ENCODE measurements at places on chromosomes 12 and 14. TPM values are rescaled to one million over a fixed set of nuclear protein-coding genes. Genes with fewer than 3 reads are reported as not detected.
A peak's percentile ranks its signal among the peaks of the same experiment; 100 is the strongest.

DNA sequence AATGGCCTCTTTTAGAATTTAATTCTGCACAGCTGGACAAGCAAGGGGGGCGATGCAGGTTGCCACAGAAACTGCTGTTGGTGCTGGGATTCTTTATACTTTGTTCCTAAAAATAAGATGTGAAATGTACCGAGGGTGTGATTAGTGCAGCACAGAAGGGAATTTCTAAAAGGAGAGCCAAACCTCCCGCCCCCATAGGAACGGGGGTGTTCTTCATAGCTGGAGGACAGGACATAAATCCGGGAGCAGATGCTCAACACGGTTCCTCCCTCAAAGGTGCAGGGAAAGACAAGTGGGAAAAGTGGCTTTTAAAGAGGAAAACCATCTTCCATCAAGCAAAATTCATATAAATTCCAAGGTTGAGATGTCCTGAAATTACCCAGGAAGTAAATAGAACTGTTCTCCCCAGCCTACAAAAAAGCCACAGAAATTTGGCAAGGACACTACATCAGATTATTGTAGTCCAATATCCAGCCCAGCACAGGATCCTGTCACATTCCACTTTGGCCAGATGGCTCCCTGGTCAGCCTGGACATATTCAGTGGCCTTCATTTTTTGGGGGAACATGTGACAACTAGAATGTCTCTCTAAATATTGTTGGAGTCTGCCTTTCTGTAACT is 51.4 kb upstream of the TMX1 start:
- DNase-seq, result no peak

DNA sequence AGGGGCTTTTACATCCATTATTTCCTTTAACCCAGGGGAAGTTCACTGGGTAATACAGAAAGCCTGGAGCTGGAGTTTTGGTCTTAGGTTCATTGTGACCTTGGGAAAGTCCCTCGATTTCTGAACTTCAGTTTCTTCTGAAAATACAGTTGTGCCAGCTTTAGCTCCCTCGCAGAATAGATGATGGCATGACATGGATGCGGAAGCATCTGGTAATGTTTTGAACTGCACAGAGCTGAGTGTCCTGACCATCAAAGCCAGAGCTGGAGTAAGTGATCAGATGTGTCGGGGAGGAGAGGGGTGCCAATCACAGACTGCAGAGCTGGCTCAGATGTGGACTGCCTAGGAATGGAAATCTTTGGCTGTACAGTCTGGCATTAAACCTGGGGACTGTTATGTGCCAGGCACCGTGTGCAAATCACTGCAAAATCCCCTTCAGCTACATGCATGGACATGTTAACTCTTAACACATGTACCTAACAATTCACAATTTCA is 180.9 kb downstream of the ETV6 start:
- DNase-seq, result peak; percentile 15

- no peak for DNase-seq
Observed at GRCh38 chr14:81382517-81383225, 17.5 kb downstream of the STON2 start.

GRCh38 chr14:89466484-89466883 is 49.5 kb upstream of the FOXN3 start:
- DNase-seq, result no peak

GRCh38 chr14:75279763-75280290 is 1.2 kb downstream of the FOS start:
- DNase-seq, result no peak

DNA sequence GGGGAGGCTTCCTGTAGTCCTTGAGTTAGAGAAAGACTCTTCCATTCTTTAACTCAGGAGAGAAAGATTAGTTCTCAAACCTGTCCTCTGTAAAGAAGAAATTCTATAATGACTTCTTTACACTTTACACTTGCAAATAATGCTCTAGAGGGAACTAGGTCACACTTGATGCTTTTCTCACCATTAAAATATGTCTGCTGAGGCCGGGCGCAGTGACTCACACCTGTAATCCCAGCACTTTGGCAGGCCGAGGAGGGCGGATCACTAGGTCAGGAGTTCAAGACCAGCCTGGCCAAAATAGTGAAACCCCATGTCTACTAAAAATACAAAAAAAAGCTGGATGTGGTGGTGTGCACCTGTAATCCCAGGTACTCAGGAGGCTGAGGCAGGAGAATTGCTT is 6.3 kb downstream of the NTN4 start:
- DNase-seq, result peak; percentile 47

GRCh38 chr14:75905147-75905904 is 76.5 kb downstream of the TGFB3 start:
- DNase-seq, result peak; percentile 61

GRCh38 chr12:40055228-40055579 is 50.7 kb downstream of the SLC2A13 start:
- DNase-seq, result no peak

DNA sequence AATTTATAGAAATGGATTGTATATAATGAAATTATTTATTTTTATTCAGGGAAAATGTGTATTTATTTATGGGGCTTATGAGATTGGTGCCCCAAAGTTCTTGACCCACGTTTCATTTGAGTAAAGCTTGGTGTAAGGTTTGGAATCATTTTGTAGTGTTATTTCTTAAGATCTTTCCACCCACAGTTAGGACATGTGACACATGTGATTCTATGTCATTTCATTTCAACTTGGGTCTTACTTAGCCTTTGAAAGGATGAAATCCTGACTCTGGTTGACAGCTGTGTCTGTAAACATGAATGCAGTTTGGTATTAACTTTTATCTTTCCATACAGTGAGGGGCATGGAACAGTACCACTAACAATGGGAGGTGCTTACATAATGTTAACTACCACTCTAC is 51.7 kb downstream of the FLRT2 start:
- DNase-seq, result no peak

DNA sequence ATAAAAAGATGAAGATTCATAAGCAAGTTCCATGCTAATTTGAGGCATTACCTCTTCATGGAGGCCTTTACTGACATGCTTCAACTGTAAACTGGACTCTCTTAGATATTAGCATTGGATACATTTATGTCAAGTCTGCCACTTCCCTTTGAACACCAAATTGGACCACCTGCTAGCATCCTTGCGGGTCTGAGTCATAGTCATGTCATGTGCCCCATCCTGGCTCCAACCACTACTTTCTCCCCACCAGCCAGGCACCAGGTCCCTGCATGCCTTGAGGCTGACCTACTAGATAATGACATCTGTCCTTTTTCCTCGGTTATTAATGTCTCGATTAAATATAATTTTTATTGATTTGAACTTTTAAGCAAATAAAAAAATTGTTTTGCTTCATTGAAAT is 32.9 kb upstream of the EEA1 start:
- DNase-seq, result no peak

DNA sequence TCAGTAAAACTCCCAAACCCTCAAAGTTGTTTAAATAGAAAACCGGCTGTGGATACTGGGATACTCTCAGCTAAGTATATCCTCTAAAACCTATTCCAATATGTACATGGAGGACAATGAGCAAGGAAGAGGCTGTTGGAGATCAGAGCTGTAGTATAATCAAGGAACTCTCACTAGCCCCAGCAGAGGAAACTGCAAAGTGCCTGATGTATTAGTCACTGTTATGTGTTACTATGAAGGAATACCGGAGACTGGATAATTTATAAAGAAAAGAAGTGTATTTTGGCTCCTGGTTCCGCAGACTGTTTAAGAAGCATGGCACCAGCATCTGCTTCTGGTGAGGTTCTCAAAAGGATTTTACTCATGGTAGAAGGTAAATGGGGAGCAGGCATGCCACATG is 65.6 kb upstream of the RPL10L start:
- no peak for DNase-seq

- DNase-seq, result no peak
Observed at GRCh38 chr14:99726538-99727095, 42.5 kb downstream of the CYP46A1 start.

DNA sequence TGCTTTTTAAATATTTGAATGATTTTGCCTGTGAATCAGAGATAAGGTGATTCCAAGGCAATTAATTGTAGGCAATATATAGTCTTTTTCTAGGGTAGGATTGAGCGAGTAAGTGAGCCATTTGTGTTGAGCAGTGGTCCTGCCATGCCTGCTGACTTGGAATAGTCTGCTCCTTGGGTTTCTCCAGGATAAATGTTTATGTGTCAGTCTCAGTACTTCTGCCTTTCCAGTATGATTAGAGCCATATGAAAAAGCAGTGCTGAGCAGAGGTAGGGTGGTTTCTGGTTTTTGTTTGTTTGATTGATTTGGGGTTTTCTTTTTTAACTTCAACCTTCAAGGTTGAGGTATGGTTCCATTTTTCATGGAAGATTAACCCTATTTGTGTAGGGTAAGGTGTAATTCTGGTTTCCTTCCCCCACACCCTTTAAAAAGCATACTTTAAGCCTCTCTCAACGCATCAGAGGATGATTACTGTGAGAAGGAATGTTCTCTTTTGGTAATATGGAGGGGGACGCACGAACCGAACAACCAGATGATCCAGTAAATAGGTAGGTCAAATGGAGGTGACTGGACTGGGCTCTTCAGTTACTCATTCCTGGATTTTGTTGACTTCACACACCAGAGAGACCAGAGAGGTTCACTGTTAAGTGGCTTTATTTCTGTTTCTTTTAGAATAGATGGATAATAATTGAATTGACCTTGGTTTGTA is 22.7 kb downstream of the FRMD6 start:
- DNase-seq, result no peak

GRCh38 chr12:28771968-28772367 is 377.1 kb upstream of the FAR2 start:
- no peak for DNase-seq

DNA sequence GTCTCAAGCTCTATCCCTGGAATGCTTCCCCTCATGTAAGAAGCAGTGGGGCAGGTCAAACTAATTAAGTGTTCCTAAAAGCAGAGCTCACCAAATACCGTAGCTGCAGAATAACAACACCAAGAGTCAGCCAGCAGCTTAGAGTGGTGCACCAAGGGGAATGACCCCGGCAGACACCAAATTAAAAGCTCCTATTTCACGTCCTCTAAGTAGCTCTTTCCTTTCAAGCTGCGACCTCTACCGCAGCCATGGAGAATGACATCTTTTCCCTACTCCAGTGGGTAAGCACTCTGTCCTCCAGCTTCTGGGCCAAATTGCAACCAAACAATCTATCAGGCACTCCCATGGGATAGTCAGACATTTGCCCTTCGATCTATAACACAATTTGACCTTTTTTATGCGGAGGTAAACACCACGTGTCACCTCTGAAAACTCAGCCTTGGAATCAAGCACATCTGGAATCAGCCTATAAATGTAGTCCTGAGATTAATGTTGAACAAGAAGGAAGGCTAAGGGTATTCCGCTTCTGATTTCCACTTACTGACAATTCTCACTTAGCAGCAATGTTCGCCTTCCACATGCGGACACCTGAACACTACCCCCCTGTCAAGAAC is 67.6 kb upstream of the CDKN3 start:
- peak; percentile 83 for DNase-seq

GRCh38 chr14:59664741-59665140 is 88.1 kb upstream of the CCDC175 start:
- no peak for DNase-seq

GRCh38 chr12:104747955-104748354 is 210.1 kb downstream of the SLC41A2 start:
- DNase-seq, result no peak

DNA sequence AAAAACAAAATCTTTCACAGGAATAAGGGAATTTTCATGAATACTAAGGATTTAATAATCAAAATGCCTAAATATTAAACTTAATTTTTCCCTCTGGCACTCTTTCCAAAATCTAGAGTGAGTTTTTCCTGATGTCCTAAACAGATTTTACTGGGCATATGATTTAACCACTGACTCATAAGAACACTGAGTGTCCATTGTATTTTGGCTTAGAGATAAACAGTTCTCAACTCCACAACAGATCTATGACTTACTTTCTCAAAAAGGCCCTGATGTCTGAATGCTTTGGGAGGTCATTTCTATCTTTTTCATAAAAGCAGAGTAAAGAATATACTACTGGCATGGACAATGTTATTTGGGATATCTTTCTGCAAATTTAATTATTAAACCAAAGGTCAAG is 15.0 kb downstream of the TMBIM4 start:
- DNase-seq, result peak; percentile 17

DNA sequence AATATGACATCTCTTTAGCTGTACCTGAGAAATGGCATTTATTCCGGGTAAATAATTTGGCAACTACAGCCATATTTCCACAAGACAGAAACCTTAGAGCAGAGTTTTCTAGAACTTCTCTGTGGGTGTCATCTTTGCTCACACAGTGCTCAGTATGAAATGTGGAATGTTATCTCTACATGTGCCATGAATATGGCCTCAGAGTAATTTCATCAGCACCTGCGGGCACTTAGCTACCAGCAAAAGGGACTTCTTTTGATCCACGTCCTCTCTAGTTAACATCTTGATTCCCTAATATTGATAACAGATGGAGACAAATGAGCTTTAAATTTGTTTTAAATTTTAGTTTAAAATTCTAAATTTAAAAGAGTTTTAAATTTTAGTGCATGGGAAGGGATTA is 2.9 kb upstream of the ATG14 start:
- no peak for DNase-seq

DNA sequence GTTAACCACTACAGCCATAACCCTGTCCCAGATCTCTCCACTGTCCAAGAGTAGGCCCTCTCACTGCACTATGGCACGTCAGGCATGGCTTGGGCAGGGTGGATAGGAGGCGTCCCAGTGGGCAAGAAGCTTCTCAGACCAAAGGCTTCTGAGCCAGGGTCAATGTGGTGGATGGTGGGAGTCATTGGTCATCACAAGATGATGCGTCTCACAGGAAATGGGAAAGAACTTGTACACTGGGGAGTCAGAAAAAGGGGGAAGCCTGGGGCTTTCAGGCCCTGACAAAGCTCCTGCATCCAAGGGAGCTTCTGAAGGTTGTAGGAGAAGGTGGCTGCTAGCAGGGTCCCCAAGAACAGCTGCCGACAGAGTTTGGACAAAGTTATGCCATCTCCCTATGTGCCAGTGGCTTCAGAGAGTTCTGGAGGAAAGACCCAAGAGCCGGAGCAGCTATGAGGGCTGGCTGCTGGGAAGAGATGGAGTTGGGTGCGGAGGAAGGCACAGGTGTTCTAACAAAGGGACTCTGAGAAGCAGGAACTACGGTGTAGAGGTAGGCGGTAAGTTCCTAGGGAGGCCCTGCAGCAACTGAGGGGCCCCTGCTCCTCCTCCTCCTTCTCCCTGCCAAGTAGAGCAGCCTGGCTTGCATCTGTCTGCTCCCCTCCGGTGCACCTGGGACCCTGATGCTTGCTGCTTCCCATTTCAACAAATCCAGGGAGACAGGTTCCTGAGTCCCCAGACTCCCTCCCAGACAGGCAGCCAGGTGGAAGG is 81.1 kb downstream of the ARL6IP4 start:
- DNase-seq, result no peak

Gene ANO4
- total RNA-seq, result 0.85 TPM

Gene SPTB
- under 0.01 TPM for total RNA-seq

Gene PRIMA1
- not detected for total RNA-seq

Gene OR4K5
- total RNA-seq, result not detected

Gene NOVA1
- 0.05 TPM for total RNA-seq

Data from dermis blood vessel endothelial cell (primary cell).